ENCODE measurements at places on chromosomes 11 and 22. TPM values are rescaled to one million over a fixed set of nuclear protein-coding genes. Genes with fewer than 3 reads are reported as not detected.

GRCh38 chr11:36574486-36574885, 6.7 kb downstream of the RAG1 start:
- DNase-seq = no peak

GRCh38 chr11:1481483-1481825, 5.1 kb downstream of the MOB2 start:
- DNase-seq = no peak

DNA sequence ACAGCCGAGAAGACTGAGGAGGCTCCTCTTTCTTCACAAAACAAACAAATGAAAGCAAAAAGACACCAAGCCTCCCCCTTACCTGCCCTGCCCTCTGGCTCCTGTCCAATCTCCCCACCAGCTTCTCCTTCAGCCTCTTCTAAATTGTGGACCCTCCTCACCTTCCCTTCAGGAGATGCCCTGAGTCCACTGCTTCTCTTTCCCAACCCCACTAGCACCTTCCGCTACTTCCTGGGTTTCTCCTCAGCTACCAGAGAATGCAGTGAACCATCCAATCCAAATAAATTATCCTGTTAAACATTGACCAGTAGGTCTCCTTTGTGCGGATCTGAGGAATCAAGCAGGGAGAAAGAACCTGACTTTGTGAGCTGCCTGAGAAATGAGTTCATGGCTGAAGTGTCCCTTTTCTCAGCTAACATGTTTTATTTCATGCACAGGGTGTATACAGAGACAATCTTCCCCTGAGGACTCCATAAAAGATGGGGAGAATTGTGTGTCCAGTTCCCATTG, 63.2 kb upstream of the VPREB1 start:
- peak; percentile 58 for DNase-seq

The ZNRF3 gene
- 29.3 TPM for polyA plus RNA-seq

- DNase-seq = no peak
These were observed 68.9 kb downstream of the CSTPP1 start for GRCh38 chr11:47005441-47005840.

The PIK3IP1 gene
- polyA plus RNA-seq = 15.1 TPM

Data from left renal pelvis (tissue), 4 donors.